CD4-positive, alpha-beta T cell treated with Interleukin-15 for 1 hour (primary cell): ENCODE measurements at places on chromosomes 3 and 15.

GRCh38 chr3:129266651-129267050 is 12.0 kb upstream of the HMCES start:
- no peak for DNase-seq

DNA sequence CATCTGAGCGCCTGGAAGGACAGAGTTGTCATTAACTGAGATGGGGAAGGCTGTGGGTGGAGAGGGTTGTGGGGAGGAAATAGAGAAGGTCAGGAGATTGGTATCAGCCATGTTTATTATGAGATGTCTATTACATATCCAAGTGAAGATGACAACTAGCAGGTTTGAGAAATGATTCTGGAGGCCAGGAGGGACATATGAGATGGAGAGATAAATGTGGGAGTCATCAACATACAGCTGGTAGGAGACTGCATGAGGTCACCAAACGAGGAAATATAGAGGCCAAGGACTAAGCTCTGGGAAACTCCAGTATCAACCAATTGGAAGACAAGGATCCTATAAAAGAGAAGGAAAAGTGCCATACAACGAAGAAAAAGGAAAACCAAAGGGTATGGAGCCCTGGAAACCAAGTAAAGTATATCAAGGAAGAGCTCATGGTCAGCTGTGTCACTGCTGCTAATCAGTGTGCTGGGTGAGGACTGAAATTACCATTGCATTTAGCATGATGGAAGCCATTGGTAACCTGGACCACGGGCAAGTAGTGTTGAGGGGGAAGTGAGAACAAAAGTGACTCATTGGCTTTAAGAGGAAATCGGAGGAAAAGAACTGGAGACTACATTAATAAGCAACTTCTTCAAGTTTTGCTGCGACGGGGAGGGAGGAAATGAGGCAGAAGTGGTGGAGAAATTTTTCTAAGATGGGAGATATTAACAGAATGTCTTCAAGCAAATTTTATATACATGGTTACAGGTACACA is 14.0 kb upstream of the UACA start:
- DNase-seq, result no peak

DNA sequence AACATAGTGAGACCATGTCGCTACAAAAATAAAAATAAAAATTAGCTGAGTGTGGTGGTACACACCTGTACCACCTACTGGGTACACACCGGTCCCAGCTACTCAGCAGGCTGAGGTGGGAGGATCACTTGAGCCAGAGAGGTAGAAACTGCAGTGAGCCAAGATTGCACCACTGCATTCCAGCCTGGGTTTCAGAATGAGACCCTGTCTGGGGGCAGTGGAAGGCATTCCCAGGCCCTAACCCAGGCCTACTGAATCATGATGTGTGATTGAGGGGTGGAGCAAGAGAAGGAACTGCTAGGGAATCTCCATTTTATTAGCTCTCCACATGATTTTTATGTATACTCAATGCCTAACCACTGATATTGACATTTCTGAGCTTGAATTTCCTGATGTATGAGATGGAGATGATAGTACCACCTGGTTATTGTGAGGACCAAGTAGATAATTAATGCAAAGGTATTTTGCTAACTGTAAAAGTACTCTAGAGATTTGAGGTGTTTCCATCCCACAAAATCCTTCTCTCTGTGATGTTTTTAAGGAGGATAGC is 169.5 kb upstream of the UMPS start:
- no peak for DNase-seq

GRCh38 chr3:36837089-36837488 is 72.7 kb upstream of the DCLK3 start:
- no peak for DNase-seq

DNA sequence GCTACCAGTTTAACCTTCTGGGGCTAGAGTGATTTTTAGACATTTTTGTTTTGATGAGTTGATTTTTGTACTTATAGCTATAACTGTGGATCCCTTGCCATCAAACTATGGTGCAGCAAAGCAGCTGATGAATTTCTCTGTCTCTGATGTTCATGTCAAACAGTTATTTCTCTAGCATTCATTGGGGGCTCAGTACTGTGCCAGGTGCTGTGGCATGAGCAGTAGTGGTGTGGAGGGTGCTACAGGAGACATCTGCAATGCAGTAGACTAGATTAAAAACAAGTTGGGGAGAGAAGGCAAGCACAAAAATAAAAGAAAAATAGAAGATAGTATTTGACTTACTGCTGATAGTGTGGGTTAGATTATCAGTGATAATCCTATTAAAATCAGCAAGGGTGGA is 95.3 kb downstream of the AKAP13 start:
- DNase-seq, result no peak
